Colonic mucosa (tissue), 4 donors: ENCODE measurements at places on chromosomes 12 and 14.
A peak's percentile ranks its signal among the peaks of the same experiment; 100 is the strongest.

DNA sequence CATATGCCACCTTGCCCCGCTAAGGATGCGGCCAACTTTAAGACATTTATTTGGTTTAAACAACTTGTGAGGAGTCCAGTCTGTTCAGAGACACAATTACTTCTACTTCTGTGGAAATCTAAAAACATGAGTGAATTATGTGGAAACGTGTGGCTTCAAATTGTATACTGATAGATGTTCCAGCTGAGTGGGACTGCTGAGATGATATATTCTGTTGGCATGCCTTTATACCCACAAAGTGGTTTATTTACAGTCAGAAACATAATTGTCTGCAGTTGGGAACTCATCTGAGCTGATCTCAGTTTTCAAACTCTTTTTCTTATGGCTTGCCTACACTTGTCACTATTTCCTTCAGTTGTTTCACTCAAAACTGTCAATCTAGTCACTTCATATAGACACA, 67.8 kb downstream of the FLRT2 start:
- no peak overlapping the region for H3K27ac ChIP-seq
- H3K4me1 ChIP-seq, result no peaks in the 10 kb centered on the region
- H3K27me3 ChIP-seq, result no peaks in the 10 kb centered on the region
- no peak overlapping the region for H3K4me3 ChIP-seq

GRCh38 chr12:123187637-123188036, 36.7 kb upstream of the PITPNM2 start:
- H3K36me3 ChIP-seq, result no peaks in the 10 kb centered on the region
- no peak for DNase-seq
- H3K27me3 ChIP-seq, result no peaks in the 10 kb centered on the region
- H3K4me3 ChIP-seq, result no peak overlapping the region

DNA sequence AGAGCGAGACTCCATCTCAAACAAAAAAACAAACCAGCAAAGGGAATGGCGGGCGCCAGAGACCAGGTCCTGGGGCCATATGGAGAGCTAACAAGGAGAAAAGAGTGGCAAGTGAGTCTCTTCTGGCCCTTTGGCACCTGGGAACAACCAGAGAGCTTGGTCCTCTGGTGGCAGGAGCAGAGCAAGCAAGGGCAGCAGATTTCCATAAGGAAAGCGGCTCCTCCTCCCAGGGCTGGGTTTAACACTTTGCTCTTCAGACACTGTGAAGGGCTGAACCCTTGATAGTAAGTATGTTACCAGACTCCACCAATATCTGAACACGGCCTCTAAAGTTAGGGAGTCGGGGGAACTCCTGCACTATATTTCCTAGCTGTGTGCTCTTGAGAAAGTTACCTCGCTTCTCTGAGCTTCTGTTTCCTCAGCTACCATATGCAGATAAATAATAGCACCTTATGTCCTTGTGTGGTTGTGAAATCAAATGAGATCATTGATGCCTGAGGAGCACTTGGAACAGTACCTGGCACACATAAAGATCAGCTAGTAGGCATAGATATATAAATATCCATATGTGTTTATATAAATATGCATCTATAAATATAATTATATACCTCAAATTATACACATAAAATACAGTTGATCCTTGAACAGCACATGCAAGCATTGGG, 33.4 kb upstream of the PLEKHG6 start:
- H3K4me3 ChIP-seq, result no peak overlapping the region
- peak; percentile 60 for DNase-seq
- no peaks in the 10 kb centered on the region for H3K36me3 ChIP-seq
- H3K27me3 ChIP-seq, result no peaks in the 10 kb centered on the region
- H3K27ac ChIP-seq, result peak overlapping the region; percentile 81

GRCh38 chr12:94289461-94290312, 141.3 kb downstream of the PLXNC1 start:
- H3K27me3 ChIP-seq, result no peaks in the 10 kb centered on the region
- H3K4me1 ChIP-seq, result peaks cover 5% of the 10 kb centered on the region
- no peak overlapping the region for H3K27ac ChIP-seq
- no peak overlapping the region for H3K4me3 ChIP-seq
- no peaks in the 10 kb centered on the region for H3K36me3 ChIP-seq

GRCh38 chr14:69055999-69056788, 77.1 kb upstream of the ACTN1 start:
- H3K4me3 ChIP-seq, result no peak overlapping the region
- peaks cover 13% of the 10 kb centered on the region for H3K36me3 ChIP-seq
- no peak overlapping the region for H3K27ac ChIP-seq
- H3K4me1 ChIP-seq, result no peaks in the 10 kb centered on the region
- no peaks in the 10 kb centered on the region for H3K27me3 ChIP-seq

DNA sequence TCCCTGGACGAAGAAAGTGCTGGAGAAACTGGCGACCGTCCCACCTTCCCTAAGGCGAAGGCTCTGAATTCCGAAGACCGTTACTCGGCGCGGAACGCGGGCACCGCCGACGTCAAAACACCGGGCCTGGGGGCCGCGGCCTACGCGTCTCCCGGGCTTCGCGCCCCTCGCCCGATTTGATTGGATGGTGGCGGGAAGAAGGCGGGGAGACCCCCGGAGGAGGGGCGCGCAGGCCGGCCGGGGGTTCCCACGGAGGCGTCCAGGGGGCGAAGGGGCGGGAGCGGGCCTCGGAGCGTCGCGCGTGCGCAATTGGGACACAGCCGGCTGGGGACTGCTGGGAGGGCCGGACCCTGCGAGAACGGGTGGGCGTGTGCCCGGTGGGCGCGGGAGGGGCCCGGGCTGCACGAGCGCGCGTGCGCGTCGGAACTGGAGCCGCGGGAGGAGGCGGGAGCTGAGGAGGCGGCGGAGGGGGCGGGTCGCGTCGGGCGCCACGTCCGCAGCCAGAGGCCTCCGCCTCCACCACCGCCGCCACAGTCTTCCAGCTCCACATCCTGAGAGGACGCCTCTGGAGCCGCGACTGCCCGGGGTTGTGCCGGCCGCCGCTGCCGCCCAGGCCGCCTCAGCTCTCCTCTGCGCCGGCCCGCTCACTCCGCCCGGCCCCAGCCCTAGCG, at the start of gene TMEM263:
Gene TMEM263, plus strand, starts transcription at position 531 of the 671 bp plus-strand sequence. CDS start 11,210 bp downstream, outside the sequence.
- H3K36me3 ChIP-seq, result no peaks in the 10 kb centered on the region
- peak; percentile 87 for DNase-seq
- peak within 1 kb of the TSS; percentile 93 for H3K27ac ChIP-seq
- peaks cover 5% of the 10 kb centered on the region for H3K4me1 ChIP-seq
- H3K27me3 ChIP-seq, result no peaks in the 10 kb centered on the region
- H3K4me3 ChIP-seq, result peak within 1 kb of the TSS; percentile 79

DNA sequence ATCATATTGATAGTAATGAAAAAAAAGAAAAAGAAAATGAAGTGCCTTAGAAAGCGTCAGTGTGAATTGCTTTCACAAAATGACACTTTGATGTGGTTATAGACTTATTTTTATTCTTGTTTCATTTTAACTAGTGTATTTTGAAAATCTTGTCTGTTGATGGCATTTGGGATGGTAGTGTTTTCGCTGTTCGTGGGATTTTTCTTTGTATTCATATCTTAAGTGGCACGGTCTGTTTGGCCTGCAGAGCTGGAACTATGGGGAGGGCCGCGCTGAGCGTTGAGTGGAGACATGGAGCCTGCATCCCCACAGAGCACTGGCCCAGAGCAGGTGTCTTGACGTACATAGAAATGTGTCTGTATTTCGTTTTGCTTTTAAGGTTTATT, 61.6 kb downstream of the WDR20 start:
- no peaks in the 10 kb centered on the region for H3K27me3 ChIP-seq
- H3K4me3 ChIP-seq, result no peak overlapping the region
- DNase-seq, result no peak
- no peaks in the 10 kb centered on the region for H3K36me3 ChIP-seq
- H3K4me1 ChIP-seq, result no peaks in the 10 kb centered on the region

DNA sequence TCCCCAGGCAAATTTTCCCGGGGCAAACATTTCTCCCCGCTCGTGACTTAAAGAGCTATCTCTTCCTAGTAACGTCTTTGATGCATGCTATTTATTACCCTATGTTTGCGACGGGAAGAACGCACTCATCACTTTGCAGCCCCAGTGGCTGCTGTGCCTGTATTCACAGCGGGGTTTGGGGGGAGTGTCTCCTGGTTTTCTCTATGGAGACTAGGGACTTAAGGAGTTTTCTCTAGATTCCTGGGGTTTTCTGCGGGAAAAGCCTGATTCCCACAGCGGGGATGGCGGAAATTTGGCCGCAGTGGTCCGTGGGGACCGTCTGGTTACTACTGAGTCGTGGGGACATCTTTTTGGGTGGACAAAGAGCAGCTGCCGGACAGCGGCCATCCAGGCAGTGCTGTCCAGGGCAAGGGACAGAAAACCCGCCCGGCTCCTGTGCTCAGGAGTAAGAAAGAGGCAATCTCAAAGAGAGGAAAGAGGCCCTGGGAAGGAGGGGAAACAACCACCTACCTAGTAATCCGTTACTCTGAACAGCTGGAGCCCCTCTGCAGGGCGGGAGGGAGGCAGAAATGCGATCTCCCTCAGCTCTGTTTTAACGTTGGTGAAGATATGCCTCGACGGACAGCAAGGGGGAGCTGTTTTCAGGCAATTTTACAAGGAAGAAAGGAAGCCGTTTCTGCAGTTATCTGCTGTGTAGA, 771 bp upstream of the AVPR1A start:
- H3K27ac ChIP-seq, result no peak overlapping the region
- no peaks in the 10 kb centered on the region for H3K36me3 ChIP-seq
- peaks cover 29% of the 10 kb centered on the region for H3K27me3 ChIP-seq
- peak overlapping the region; percentile 39 for H3K4me3 ChIP-seq

DNA sequence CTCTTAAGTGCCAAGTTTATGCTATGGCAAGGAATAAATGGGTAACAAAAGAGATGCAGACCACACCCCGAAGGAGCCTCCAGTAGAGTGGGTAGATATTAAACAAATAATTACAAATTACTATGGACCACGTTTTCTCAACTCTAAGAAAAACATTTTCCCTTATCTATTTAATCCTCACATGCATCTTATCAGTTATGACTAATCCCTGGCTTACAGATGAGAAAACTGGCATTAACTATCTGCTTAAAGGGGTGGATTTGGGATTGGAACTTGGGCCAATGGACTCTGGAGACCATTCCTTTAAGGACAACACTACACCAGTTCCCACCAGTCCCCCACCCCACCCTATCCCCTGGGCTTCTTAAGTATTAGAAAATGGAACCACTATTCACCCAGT, 26.3 kb downstream of the PPM1H start:
- H3K36me3 ChIP-seq, result no peaks in the 10 kb centered on the region
- H3K27ac ChIP-seq, result no peak overlapping the region
- no peaks in the 10 kb centered on the region for H3K4me1 ChIP-seq
- no peaks in the 10 kb centered on the region for H3K27me3 ChIP-seq

DNA sequence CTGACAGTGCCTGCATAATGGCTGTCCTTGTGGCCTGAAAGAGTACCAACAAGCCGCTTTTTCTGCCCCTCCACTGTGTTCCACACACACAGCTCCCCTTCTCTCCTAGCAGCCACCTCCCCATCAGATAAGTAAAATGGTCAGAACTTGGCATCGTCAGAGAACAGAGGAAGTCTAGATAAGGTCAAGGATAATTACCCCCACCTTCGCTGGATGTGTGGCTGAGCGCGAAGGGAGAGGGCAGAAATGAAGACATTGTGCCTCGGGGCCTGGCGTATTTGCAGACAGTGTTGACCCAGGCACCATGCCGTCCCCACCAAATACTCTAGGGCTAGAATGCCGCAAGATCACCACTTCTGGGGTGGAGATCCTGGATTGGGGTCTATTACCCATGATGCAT, 30.6 kb downstream of the FBXO21 start:
- H3K27ac ChIP-seq, result no peak overlapping the region
- DNase-seq, result no peak
- H3K27me3 ChIP-seq, result no peaks in the 10 kb centered on the region
- H3K4me3 ChIP-seq, result no peak overlapping the region

DNA sequence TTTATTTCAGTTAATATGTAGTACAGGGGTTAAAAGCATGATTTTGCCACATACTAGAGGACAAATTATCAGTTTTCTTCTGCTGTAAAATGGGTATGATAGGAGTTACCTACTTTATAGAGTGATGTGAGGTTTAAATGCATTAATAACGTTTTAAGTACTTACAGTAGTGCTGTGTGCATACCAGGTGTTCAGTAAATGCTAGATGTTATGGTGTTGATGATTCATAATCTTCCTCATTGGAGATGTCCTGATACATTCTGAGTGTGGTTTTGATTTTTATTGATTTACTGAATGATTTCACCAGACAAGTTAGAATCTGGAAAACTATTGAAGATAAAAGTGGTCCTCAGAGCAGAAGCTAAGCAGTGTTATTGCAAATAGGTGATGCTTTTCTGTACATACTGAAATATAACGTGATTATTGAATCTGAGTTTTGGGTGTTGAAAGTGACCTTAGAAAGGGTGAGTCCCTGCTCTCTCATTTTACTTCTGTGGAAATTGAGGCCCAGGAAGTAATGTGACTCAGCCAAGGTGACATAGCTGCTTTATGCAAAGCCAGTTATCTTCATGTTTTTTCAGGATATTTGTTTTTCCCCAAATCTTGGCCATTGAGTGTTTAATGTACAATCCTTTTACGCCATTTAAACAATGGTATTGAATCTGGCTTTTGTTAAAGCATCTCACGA, 54.7 kb downstream of the VRK1 start:
- H3K27ac ChIP-seq, result no peak overlapping the region
- no peaks in the 10 kb centered on the region for H3K36me3 ChIP-seq
- H3K27me3 ChIP-seq, result no peaks in the 10 kb centered on the region
- no peaks in the 10 kb centered on the region for H3K4me1 ChIP-seq

DNA sequence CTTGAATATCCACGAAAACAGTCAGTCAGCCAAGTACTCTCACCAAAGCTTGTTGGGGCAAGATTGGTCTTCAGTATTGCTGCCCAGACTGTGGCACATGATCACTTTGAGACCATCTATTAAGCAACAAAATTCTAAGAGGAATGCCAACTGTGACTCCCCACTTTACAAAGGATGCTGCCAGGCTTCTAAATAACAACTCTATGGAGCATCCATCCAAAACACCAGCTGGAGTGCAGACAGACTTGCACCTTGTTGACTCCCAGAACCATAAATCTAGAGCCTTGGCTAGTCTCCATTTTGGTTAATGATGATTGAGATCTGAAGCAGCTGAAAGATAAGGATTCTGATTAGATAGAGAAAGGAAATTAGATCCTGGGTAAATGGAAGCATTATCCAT, 132.8 kb downstream of the DIO2 start:
- no peaks in the 10 kb centered on the region for H3K27me3 ChIP-seq
- no peaks in the 10 kb centered on the region for H3K4me1 ChIP-seq
- no peak for DNase-seq
- H3K4me3 ChIP-seq, result no peak overlapping the region
- H3K27ac ChIP-seq, result no peak overlapping the region

GRCh38 chr14:25122211-25122610, 72.3 kb upstream of the STXBP6 start:
- H3K27me3 ChIP-seq, result no peaks in the 10 kb centered on the region
- no peak overlapping the region for H3K4me3 ChIP-seq
- no peaks in the 10 kb centered on the region for H3K36me3 ChIP-seq
- H3K4me1 ChIP-seq, result no peaks in the 10 kb centered on the region

DNA sequence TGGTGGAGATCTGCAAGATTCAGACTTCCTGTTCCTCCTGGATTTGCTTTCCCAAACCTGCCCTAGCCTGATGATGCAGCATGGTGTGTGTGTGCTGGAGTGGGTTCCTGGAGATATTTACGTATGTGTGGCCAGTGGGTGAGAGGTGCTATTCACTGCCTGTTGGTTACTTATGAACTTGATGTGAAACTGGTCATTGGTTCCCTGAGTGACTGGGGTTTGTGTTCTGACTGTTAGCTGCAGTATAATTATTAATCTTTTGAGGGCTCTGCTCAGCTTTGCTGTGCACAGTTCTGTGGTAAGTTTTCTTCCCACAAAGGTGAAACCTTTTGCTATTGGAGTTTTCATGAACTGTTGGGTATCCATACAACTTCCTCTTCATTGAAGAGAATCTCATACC, 541.8 kb upstream of the FBXO33 start:
- no peaks in the 10 kb centered on the region for H3K27me3 ChIP-seq
- H3K4me3 ChIP-seq, result no peak overlapping the region
- H3K36me3 ChIP-seq, result no peaks in the 10 kb centered on the region
- no peak for DNase-seq
- no peak overlapping the region for H3K27ac ChIP-seq
